ENCODE measurements at places on chromosomes 4 and X.

GRCh38 chrX:2316534-2316933, 184.2 kb downstream of the DHRSX start:
- DNase-seq: no peak

- DNase-seq: no peak
These were observed 60.9 kb downstream of the LEF1 start for GRCh38 chr4:108107729-108108382.

- DNase-seq: no peak
These were observed 492 bp downstream of the GALNT7 start for GRCh38 chr4:173169178-173169427.

- DNase-seq: no peak
These were observed 76.5 kb upstream of the TSPAN7 start for GRCh38 chrX:38484607-38485498.

GRCh38 chr4:19636451-19636850, 615.3 kb upstream of the SLIT2 start:
- no peak for DNase-seq

Data from NCI-H1417 treated with DMSO at 0.1 percent for 48 hours (cell line).